GOT3 (cell line): ENCODE measurements at places on chromosomes 3 and 15.

DNA sequence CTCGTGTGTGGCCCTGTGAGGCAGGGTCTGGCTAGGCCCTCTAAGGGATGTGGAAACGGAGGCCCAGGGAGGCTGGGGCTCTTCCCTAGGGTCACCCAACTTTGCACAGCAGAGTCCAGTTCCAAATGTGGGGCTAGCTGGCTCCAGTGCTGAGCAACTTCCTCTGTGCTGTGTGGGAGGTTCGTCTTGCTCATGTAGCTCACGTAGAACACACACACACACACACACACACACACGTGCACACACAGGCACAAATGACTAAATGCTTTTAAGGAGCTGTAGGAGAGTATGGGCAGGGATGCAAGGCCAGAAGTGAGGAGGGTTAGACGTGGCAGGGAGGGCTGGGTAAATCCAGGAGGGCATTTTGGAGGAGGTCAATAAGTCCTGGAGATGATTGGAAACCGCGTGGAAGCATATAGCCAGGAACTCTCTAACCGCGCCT, 213.8 kb downstream of the RPLP1 start:
- DNase-seq, result no peak

DNA sequence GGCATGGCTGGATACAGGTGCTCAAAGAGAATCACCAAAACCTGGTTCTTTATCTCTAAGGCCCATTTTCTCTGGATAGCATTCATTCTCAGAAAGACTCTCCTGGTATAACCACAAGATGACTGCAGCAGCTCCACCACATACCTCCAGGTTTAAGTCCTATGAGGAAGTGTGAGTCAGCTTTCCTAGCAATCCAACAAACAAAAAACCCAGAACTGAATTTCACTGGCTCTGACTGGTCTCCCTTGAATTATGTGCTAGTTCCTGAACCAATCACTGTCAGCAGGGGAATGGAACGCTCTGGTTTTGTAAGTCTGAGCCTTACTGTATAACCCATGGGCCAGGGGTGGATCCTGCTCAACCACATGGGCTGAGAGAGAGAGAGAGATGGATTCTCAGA, 27.2 kb downstream of the MRPL46 start:
- no peak for DNase-seq

DNA sequence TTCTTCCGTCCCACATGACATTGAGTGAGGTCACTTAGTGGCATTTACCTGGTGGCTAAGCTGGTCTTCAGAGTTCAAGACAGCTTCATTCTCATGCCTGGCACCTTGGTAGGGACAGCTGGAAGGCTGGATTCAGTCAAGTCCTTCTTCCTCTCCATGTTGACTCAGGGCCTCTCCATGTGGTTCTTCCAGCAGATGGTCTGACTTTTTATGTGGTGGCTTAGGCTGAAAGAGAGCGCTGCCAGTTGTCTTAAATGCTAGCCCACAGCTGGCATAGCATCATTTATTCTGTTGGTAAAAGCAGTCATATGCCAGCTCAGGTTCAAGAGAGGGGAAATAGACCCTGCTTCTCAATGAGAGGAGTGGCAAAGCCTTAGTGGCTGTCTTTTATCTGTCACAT, 53.0 kb upstream of the CTDSPL start:
- DNase-seq, result no peak

GRCh38 chr15:78075490-78076230, 1.9 kb downstream of the TBC1D2B start:
- no peak for DNase-seq

GRCh38 chr3:43077261-43077660, 28.6 kb downstream of the POMGNT2 start:
- DNase-seq, result no peak

DNA sequence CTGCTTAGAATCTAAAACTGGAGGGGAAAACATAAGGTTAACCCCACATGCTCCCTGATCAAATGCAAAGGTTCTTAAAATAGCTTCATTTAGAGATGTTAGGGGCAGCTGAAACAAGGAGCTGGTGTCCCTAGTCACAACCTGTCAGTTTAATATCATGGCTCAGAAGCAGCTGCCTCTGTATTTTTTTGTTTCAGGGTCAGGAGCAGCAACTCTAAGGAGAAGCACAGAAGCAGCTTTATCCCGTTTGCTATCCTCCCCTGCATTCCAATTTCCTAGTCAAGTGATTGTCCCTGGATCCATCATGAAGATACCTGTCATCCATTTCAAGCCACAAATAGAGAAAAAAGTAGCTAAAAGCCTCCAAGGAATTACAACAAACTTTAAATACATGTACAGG, 4.1 kb downstream of the FILIP1L start:
- no peak for DNase-seq

DNA sequence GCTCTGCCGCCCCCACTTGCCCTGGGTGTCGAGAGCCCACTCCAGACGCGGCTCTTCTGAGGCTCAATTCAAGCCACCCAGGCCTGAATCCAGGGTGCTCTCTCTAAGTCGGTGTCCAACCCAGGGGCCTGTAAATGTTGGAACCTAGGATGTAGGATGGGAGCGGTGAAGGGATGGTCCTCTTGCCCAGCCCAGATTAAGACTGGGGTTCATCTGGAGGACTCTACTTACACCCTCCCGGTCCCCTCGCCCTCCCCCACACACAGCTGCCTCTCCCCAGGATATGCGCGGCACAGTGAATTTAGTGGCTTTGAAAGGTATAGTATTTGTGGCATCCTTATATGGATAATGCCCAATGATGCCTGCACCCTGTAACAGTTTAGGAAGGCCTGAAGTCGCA, 822 bp upstream of the FBN1 start:
- DNase-seq, result no peak

GRCh38 chr3:73657186-73657585, 32.4 kb upstream of the PDZRN3 start:
- DNase-seq, result no peak

DNA sequence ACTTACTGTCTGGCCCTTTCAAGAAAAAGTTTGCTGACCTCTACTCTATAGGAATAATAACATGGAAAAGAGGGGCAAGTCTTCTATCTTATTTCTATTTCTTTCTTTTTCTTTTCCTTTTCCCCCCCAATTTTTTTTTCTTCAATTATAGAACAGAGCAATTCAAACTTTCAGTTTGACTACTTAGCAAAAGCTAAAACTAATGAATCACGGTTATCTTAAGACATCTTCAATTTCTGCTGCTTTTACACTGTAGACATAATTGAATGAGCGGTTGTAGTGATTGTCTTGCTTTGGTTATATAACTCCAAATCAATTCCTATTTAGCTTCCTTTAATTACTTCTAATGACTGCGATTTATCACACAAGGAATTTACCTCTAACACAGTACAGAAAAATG, 74.3 kb upstream of the P2RY1 start:
- no peak for DNase-seq

GRCh38 chr3:74539876-74540275, 74.6 kb downstream of the CNTN3 start:
- DNase-seq, result no peak

GRCh38 chr3:113103588-113103987, 107.8 kb upstream of the BOC start:
- DNase-seq, result no peak

- no peak for DNase-seq
Observed at GRCh38 chr3:191781044-191781443, 320.1 kb downstream of the PYDC2 start.

- DNase-seq, result no peak
Observed at GRCh38 chr15:39625856-39626255, 45.0 kb downstream of the THBS1 start.

- no peak for DNase-seq
Observed at GRCh38 chr3:76815561-76815960, 224.3 kb upstream of the ROBO2 start.

DNA sequence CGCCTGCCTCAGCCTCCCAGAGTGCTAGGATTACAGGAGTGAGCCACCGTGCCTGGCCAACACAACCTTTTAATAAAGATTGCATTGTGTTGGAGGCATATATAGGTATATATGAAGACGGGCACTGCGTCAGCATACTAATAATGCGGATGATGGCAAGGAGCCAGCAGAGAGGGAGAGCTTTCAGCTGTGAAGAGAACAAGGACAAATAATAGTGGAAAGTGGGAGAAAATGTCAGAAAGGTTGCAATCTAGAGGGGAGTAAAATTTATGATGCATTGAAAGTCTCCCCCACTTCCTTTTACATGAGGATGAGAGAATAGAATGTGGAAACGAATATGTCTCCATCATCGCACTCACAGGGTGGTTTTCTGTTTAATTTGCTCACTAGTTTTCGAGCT, 170.5 kb upstream of the TBL1XR1 start:
- no peak for DNase-seq

DNA sequence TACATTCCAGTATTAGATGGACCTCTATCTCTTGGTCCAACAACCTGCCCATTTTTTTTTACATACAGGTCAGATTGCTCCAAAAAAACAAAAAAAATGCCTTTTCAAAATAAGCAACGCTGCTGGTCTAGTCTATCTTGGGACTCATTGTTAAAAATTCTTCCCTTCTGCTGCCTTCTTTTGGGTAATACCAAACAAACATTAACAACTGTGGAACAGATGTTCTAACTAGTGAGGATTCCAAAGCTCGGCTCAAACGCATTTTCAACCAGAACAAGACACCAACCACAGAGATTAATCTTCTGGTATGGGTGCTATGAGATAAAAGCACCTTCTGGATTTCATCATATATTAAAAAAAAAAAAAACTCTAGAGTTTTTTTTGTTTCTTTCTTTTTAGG, 24.7 kb downstream of the ARHGAP31 start:
- no peak for DNase-seq

GRCh38 chr15:99095626-99096025, 9.3 kb upstream of the SYNM start:
- DNase-seq, result no peak

GRCh38 chr3:62237286-62237948, 135.9 kb downstream of the FEZF2 start:
- DNase-seq, result no peak

GRCh38 chr15:98896802-98897732, 110.5 kb downstream of the PGPEP1L start:
- peak; percentile 47 for DNase-seq

GRCh38 chr3:87088430-87088992, 97.6 kb upstream of the VGLL3 start:
- no peak for DNase-seq

DNA sequence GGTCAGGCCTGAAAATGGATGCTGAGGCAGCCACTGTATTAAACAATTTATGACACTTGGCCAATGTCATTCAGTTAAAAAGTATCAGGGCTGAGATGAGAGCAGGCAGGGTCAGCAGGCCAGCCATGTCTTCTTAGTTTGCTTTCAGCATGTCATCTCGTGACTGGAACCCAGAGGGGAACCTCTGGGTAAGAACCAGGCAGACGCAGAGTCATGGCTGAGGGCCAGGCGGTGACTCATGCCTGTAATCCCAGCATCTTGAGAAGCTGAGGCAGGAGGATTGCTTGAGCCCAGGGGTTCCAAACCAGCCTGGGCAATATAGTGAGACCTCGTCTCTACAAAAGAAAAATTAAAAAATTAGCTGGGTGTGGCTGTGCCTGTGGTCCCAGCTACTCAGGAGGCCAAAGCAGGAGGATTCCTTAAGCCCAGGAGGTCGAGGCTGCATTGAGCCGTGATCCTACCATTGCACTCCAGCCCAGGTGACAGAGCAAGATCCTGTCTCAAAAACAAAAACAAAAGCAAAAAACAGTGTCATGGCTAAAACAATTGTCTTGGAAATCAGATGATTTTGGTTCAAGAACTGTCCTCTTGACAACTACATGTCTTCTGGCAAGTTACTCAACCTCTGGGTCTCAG, 11.7 kb downstream of the BCL2L10 start:
- DNase-seq, result peak; percentile 16

- no peak for DNase-seq
Observed at GRCh38 chr3:169758359-169758994, 6.4 kb downstream of the TERC start.

DNA sequence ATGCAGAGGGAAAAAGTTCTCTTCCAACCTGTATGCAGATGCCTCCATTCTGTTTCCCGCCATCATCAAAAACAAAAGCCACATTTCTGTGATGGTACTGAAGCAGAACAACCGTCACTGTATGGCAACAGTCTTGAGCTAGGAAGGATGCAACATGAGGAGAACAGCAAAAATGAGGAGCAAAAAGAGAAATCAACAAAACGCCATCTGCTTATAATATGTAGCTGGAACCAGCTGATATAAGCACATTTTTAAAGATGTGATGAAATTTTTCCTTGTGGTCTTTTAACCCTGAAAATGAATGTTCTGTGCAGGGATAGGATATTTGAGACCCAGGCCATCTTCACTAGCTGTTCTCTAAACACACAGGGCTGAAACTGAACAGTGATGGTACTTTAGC, 287.0 kb downstream of the ZIC4 start:
- no peak for DNase-seq

- no peak for DNase-seq
Observed at GRCh38 chr15:91552555-91552954, 301.0 kb upstream of the SLCO3A1 start.

- no peak for DNase-seq
Observed at GRCh38 chr3:28847736-28848135, 433.1 kb upstream of the RBMS3 start.

GRCh38 chr15:98070137-98070536, 109.6 kb downstream of the ARRDC4 start:
- DNase-seq, result no peak

- DNase-seq, result no peak
Observed at GRCh38 chr3:156473341-156473740, 81.6 kb downstream of the SSR3 start.

GRCh38 chr3:18724456-18724855, 299.3 kb upstream of the SATB1 start:
- DNase-seq, result no peak

DNA sequence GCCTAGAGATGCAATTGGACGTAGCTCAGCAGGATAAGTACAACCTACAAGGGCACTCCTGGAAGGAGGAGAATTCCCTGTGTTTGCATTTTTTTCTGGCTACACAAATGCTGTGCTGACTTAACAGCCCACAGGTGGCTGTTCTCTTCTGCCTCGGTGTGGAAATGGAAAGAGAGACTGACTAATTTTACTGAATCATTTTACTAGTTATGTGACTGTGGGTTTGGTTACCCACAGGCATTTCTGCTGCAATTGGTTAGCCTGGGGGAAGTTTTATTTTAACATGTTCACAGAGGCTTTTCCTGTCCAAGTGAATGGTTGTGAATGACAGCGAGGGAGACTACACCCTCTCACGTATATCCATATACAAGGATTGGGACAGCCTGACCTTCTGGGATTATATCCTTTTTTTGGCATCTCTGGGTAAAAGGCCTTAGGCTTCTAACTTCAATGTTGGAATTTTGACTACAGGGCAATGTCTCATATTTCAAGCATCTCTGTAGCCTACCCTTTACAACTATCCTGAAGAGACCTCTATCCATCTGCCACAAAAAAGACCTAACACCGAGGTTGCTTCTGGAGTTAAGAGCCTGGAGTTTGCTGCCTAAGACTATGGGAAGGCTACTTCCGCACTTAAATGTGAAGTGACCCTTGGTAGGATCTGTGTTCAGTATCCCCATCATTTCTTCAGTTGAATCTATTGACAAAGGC, 67.2 kb upstream of the TP63 start:
- peak; percentile 17 for DNase-seq

GRCh38 chr3:35760146-35760545, 120.8 kb downstream of the ARPP21 start:
- no peak for DNase-seq
